Fibroblast of gingiva (primary cell): ENCODE measurements at places on chromosomes 2 and 18.

DNA sequence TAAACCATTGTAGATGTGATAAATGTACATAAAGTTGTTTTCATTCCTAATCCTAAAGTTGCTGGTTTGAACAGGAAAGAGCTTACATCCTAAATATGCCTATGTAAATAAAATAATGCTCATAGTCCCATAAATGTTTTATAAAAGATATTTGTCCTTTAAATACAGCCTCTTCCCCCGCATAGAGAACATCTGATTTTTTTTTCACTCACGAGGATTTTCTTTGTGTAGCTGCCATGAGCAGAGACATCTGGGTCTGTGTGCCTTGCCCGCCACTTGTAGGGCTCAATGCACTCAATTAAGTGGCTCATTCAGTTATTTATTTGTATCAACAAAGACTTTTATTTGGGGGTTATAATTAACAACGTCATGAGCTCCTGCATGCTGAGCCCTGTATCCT, 72.8 kb downstream of the SOWAHC start:
- DNase-seq = no peak

- DNase-seq = no peak
Measured at GRCh38 chr2:225072444-225072843, 30.2 kb upstream of the DOCK10 start.

- no peak for DNase-seq
Measured at GRCh38 chr18:12393998-12394397, 13.7 kb upstream of the PRELID3A start.

- DNase-seq = no peak
Measured at GRCh38 chr18:76604935-76605240, 109.8 kb upstream of the ZNF516 start.

GRCh38 chr2:19993731-19994130, 3.8 kb upstream of the WDR35 start:
- no peak for DNase-seq

- DNase-seq = no peak
Measured at GRCh38 chr18:38575023-38575422, 1009.4 kb upstream of the CELF4 start.

DNA sequence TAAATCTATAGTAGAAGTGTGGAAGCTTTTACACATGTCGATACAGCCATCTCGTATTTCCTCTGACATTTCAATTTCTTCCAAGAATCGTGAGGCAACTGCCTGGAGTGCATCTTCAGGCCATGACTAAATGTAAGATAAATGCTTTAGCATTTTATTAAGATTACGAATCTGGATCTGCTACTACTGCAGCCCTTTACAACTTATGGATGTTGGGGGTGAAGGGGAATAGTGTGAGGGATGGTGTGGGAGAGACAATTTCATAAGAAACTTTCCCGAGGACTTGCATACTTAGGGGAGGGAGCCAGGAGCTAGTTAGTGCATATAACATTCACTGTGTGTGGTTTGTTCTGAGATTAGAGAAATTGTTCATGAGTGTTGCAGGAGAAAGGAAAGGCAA, 204.8 kb downstream of the SLC39A10 start:
- DNase-seq = peak; percentile 61

DNA sequence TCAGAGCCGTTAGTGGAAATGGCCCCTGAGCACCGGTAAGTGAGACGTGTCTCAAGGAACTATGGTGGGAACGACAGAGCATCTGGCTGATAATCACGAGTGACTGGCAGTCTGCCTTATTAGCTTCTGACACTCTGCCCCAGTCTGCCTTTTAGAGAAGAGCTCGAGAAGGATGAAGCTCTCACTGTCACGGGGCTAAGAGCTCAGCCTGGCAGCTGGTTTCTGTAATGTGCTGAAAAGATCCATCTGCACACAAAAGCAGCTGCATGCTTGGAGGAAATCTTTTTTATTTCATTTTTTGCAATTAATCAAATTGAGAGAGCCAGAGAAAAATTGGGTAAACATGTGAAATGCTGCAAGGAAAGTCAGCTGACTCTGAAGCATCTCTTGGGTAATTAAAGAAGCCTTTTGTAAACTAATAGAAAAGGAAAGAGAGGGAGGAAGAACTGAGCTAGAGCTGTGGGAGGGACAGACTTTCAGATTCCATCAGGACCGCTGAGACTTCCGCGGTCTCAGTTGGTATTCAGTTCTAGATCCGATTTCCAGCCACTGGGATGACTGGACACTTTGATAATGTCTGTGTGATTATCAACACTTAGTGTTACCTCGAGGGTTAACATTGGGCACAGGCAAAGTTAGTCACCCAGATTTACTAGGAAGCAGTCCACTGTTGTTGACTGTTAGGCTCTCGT, 24.4 kb downstream of the MBP start:
- DNase-seq = peak; percentile 93

DNA sequence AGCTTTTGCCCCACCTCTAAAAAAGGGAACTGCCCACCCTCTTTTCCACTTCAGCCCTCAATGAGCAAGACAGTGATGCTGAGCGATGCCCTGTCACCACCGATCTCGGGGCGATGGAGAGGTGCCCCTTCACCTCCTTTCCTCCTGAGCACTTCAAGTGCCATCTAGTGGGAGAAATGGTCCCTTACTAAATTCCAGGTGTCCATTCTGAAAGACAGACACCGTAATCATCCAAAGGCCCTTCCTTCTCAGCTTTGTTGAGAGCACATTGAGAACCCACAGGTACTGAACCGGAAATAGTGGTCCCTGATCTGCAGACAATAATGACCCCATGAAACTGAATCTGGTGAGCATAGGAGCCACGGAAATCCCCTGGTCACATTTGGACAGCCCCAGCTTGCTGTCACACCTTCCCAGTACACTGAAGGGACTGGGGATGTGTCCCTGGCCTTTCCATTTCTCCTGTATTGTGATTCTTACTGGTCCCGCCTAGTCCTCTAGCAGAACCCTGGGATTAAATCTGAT, 38.5 kb downstream of the KCTD18 start:
- DNase-seq = peak; percentile 17

DNA sequence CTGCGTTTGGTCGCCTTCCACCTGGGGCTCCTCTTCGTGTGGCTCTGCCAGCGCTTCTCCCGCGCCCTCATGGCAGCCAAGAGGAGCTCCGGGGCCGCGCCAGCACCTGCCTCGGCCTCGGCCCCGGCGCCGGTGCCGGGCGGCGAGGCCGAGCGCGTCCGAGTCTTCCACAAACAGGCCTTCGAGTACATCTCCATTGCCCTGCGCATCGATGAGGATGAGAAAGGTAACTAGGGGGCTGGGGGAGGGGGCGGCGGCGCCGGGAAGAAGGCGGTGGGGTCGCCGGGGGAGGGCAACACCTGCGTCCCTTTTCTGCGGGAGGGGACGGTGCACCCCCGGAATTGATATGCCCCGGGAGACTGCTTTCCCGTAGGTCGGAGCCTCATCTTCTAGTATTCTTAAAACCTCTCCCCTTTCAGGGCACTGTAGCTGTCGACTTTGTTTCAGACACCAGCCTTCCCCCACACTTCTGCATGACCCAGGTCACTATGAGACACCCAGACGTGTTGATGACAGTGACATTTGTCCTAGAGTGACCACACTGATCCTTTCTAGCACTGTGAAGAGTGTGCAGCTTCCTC, 755 bp downstream of the SPAST start:
- no peak for DNase-seq

- no peak for DNase-seq
Measured at GRCh38 chr2:58764338-58765104, 523.4 kb upstream of the FANCL start.

DNA sequence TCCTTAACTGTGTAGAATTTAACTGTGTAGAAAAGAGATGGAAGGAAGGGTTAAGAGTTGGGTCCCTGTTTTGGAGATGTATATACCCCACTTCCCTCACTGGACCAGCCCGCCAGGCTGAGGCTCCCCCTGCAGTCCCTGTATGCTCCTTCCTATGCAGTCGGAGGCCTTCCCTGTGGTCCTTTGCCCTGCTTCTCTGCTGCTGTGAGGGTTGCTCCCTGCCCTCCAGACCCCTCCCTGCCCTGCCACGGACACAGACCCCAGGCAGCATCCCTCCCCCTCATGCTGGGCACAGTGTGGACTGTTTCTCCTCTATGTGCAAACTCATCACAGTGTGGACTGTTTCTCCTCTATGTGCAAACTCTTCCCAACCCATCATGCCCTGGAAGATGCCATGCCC, 88.7 kb downstream of the TGOLN2 start:
- no peak for DNase-seq

DNA sequence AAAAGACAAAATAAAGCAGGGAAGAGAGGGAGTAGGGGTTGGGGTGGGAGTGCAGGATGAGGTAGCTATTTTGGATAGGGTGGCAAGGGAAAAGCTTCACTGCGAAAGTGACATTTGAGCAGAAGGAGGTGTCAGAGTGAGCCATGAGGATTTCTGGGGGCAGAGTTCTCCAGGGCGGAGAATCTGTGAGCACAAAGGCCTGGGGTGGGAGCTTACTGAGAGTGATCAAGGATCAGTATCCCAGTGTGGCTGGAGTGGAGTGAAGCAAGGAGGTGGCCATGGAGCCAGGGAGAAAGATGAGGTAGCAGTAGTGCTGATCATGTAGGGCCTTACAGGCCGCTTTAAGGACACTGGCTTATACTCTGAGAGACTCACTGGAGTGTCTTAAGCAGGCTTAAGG, 210.9 kb upstream of the FOSL2 start:
- DNase-seq = no peak

GRCh38 chr2:136871424-136871823, 106.1 kb downstream of the THSD7B start:
- no peak for DNase-seq

- no peak for DNase-seq
Measured at GRCh38 chr2:57407772-57408201, 638.8 kb upstream of the VRK2 start.

GRCh38 chr2:215705771-215706361, 270.0 kb upstream of the FN1 start:
- DNase-seq = no peak

DNA sequence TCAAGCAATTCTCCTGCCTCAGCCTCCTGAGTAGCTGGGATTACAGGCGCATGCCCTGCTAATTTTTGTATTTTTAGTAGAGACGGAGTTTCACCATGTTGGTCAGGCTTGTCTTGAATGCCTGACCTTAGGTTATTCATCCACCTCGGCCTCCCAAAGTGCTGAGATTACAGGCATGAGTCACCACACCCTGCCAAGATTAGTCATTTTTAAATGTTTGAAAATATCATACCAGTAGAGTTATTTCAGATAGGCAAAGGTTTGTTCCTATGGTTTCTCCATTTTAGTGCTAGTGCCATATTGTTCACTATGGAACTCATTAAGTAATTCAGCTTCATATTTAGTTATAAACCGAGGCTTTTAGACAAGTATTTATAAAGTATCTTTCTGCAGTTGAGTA, 52.3 kb downstream of the HIBCH start:
- DNase-seq = peak; percentile 54

DNA sequence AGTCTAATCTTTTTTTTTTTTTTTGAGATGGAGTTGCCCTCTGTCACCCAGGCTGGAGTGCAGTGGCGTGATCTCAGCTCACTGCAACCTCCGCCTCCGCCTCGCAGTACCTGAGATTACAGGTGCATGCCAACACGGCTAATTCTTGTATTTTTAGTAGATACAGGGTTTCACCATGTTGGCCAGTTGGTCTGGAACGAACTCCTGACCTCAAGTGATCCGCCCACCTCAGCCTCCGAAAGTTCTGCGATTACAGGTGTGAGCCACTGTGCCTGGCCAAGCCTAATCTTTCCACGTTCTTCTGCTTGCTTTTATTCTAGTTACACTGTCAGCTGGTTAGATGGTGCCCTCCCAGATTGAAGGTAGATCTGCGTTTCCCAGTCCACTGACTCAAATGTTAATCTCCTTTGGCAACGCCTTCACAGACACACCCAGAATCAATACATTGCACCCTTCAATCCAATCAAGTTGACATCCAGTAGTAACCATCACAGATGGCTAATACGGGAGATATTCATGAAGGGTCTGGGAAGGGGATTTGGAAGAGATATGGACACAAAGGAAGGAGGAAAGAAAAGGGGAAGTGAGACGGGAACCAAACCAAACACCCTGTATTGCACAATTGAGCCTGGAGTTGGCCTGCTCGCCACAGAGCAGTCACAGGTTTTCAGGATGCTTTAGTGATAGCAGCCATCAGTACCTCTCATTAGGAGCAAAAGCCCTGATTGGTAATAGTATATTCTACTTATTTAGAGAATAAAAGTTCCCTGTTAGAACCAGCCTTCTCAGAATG, 229.8 kb downstream of the PIK3C3 start:
- DNase-seq = no peak

- no peak for DNase-seq
Measured at GRCh38 chr2:235698028-235698427, 204.2 kb downstream of the AGAP1 start.

DNA sequence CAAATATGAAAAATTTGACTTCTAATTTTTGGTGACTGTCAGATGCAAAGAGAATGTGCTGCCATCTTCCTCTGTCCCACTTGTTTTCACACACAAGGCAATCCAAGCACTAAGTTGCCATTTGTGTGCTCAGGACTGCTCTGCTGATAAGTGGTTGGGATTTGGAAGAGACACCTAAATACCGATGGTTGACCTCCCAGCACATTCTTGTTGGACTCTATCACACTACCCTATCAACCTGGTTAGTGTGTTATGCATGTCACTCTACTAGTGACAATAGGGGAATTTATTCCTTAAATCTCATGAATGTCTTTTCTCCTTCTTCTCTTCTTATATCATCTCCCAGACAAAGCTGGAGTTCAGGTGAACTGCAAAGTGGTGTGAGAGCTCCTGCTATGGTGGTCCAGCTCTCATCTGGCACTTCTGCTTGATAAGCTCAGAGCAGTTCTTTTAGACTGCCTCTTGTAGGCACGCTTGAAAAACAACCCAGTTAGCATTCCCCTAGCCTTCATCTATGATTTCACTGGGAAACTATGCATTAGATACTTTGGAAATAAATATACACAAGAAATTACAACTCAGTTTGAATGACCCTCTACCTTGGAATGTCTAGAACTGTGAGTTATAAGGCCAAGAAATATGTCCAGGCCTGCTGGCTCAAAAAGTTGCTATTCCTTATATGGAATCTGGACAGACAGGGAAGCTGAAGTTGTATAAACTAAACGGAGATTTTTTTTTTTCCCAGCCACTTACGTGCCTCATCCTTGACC, 404.8 kb downstream of the MEIS1 start:
- peak; percentile 87 for DNase-seq

GRCh38 chr18:69599377-69599776, 198.7 kb downstream of the DOK6 start:
- DNase-seq = no peak

DNA sequence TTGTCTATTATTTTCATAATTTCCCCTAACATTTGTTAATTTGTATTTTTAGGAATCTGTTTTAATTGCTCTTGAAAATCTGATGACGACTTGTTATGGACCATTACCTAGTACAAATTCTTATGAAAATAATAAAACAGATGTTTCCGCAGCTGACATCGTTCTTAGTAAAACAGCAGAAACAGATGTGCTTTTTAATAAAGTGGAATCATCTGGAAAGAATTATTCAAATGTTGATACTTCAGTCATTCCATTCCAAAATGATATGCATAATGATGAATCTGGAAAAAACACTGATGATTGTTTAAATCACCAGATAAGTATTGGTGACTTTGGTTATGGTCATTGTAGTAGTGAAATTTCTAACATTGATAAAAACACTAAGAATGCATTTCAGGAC, 69.9 kb downstream of the PMS1 start:
- peak; percentile 73 for DNase-seq

GRCh38 chr18:12065397-12065796, 28.2 kb upstream of the ANKRD62 start:
- DNase-seq = no peak
